ENCODE measurements at places on chromosomes 4 and X.

GRCh38 chrX:6024204-6024603 is 204.5 kb downstream of the NLGN4X start:
- DNase-seq = no peak

GRCh38 chr4:151564321-151564720 is 155.3 kb downstream of the FHIP1A start:
- peak; percentile 83 for DNase-seq

DNA sequence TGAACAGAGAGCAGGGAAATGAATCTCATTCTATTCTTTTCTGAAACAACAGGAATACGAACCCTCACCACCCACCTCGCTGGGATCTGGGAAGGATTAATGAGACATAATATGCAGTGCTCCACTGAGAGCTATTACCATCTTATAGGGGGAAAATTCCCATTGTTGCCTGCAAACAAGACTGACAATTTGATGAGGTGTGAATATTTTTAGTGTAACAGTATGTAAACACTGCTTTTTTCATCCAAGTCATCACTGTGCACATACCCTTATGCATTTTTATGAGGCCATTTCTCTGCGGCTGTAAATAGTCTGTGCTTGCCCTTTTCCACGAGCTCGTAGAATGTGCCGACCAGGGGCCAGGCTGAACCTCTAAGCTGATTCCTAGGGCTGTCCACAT is 285.6 kb upstream of the CPEB2 start:
- DNase-seq = no peak

- no peak for DNase-seq
Observed at GRCh38 chr4:85556283-85556682, 81.3 kb downstream of the ARHGAP24 start.

DNA sequence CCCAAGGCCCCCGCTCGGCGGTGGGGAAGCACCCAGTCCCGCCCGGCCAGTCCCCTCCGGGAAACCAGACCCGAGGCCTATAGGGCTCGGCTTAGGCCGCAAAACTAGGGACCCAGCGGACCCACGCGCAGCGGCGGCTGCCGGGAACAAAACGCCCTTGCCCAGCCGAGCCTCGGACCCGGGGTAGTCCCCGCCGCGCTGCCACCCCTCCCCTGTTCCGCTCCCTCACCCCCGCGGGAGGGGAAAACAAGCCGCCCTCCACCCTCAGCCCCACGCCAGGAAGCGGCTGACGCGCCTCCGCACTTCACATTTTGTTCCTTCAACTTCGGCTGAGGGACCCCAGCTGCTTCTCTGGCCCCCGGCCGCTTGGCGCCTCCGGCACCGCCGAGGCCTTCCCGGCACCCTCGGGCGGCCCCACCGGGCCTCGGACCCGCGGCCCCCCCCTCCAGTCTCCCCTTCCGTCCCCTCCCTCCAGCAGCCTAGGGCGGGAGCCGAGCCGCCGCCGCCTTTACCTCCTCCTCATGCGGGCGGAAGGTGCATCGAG is 694 bp downstream of the PDS5A start:
- DNase-seq = no peak

DNA sequence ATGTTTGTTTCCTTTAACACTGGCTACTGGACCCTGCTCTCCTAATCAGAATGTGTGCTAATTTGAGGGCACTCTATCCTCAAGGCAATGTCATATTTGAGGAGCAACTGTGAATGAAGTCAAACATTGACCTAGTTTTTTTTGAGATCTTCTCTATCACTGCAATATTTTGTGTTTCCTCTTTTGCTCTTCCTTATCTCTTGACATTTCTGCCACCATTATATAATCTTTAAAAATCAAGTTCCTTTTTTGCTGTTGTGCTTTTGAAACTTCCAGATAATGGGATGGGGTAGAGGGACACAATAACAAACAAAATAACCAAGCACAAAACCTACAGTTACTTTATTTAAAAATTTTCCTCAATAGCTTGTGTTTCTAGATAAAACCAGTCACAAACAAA is 7.4 kb upstream of the WDFY3 start:
- DNase-seq = no peak

DNA sequence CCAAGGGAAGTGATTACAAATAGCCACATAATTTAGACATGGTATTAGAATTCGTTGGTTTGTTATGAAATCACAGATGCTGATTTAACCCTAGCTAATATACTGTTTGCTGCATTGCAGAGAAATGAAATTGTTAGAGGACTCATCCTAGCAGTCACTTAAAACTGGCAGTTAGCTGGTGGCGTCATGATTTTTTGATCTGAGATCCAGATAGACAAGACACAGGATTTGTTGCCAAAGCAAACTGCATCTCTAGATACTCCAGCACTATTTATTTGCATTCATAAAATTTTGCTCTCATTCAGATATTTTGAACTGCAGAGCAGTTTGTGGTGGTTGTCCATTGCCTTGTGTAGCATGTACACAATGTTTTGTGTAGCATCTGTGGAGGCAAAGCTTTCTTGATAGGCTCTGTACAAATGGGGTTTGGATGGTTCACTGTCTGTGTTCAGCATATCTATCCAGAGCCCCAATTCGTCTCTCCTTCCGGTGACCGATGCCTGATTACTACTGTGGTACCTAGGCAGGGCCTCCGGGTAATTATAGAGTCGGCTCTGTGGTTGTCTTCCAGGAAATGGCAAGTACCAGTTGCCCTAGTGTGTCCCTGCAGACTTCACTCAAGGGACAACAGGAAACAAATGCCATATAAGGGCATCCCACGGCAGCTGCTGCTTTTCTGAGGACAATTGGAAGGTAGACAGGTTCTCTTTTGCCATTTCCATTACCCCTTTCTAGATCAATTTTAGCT is 30.1 kb upstream of the SPARCL1 start:
- peak; percentile 7 for DNase-seq

- peak; percentile 31 for DNase-seq
Observed at GRCh38 chr4:7322166-7322991, 112.4 kb downstream of the PSAPL1 start.

DNA sequence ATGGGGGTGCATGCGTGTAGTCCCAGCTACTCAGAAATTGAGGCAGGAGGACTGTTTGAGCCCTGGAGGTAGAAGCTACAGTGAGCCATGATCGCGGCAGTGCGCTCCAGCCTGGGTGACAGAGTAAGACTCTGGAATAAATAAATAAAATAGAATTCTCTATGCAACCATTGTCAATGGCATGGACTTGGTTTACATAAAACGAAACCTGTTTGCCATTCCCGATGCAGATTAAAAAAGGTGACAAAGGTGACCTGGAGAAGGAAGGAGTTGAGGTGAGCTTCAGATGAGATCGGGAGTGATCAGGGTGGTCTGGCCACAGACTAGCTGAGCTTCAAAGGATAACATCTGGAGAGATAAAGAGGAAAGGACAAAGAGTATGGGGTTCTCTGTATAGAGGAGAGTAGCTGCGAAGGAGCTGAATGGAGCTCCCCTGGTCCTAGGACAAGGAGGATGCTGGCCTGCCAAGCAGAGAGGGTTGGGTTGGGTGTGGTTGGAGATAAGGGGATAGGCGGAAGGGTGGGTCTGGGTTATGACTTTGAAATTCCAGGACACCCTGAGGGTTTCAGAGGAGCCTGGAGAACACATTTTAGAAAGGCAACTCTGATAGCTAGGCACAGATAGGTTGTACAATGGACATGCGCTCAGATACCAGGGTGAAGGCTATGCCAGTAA is 98.6 kb downstream of the RBM47 start:
- DNase-seq = peak; percentile 45

DNA sequence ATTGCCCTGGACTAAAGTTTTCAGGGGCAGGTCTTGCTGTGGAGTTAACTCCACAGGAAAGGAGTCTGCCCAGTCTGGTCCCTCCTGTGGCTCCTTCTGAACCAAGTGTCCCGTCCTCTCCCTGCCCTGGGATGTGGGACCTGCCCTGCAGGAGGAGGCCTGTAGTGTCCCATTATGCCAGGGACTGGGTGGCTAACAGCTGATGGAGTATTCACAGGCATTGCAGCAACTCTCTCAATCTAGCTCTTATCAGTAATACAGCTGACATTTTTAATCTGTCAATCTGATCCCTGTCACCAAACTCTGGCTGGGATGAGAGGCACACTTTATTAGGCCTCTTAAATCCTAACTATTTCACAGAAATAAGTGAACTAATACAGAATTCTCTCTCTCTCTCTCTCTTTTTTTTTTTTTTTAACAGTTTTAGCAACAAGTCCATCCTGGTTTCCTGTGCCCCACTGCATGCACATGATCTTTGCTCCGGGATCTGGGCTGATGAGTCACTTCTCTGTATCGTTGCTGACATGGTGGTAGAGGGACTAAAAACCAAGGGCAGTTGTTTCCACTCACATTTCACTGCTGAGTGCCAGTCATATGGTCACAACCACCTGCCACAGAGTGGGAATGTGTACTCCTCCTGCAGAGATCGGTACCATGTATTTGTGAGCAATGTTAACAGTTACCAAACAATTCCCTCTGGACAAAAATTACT is 39.1 kb downstream of the HAND2 start:
- DNase-seq = peak; percentile 65

GRCh38 chr4:54572152-54572542 is 85.6 kb upstream of the KIT start:
- DNase-seq = no peak

- DNase-seq = peak; percentile 0
Observed at GRCh38 chrX:102129473-102129872, 4.0 kb downstream of the TCEAL2 start.

DNA sequence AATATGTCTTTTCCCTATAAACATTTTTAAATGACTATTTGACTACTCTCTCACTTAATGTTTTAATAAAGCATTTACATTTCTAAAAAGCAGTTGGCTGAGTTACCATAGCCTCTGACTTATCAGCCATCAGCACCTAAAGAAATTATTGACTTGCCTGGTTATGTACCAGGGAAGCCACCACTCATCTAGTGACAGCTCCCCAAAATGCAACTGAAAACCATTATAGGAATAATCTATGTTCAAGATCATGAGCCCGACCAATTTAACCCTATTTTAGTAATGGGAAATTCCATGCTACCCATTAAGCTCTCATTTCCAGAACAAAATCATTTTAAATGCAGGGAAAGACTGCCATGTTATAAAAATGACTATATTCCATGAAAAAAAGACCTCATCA is 34.4 kb downstream of the HDX start:
- DNase-seq = no peak

DNA sequence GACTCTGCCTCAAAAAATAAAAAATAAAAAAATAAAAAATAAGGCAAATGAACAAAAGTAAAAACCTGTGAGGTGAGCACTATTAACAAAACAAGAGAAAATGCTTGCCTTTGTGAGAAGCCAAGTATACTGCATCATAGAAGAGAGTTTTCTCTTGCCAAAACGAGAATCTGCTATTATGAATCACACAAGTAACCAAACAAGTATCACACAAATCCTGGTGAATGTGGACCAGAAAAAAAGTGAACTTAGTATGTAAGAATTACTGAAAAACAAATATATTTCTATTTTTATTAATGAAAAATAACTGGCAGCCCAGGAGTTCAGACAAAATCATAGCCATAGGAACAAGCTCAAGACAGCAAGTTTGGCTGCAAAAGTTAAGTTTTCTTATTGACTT is 193.5 kb downstream of the PDGFC start:
- DNase-seq = no peak

GRCh38 chr4:67736262-67736661 is 17.9 kb downstream of the GNRHR start:
- no peak for DNase-seq

DNA sequence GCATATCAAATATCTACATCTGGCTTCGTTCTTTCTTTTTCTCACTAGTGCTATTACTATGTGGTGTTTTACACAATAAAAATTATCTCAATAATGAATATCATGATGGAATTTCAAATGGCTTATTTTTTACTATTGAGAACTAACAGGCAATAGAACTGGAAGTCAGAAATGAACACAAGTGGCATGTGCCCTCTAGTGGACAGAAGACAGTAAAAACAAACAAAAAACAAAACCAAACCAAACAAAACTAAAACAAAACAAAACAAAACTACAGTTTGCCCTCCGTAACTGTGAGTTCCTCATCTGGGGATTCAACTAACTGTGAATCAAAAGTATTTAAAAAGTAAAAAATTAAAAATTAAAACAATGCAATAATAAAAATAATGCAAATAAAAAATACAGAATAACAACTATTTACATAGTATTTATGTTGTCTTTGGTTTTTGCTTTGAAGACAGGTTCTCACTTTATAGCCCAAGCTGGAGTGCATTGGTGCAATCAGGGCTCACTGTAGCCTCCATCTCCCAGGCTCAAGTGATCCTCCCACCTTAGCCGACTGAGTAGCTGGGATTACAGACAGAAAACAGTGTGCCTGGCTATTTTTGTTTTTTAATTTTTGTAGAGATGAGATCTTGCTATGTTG is 195.6 kb upstream of the TACR3 start:
- DNase-seq = peak; percentile 3

DNA sequence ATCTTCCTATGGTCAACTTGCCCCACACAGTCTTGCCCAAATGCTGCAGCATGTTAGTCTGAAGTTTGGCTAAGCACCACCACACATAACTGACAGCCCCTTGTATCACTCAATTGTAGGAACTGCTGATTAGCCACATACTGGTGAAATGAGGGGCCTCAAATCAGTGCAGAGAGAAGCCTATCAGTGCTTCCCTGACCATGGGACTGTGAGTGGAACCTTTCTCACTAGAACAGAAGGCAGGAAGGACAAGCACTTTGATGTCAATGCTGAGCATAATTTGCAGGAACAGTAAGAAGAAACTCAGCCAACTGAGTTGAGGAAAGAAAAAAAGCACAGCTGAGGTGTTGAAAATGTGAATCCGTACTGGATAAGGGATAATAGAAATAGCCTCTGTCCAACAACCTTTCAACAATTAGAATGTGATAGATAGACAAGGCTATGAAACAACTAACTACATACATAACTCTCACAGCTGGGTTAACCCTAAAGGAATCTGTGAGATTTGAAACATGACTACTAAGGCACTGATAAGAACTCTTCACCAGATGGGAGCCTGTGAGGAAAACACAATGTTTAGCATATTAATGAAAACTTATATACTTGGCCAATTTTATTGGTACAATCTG is 136.6 kb upstream of the SH3RF1 start:
- no peak for DNase-seq

- DNase-seq = peak; percentile 26
Observed at GRCh38 chr4:139709660-139710059, 44.0 kb downstream of the MGST2 start.

- no peak for DNase-seq
Observed at GRCh38 chr4:57911203-57911602, 801.0 kb upstream of the IGFBP7 start.

GRCh38 chrX:47690175-47690574 is 31.2 kb upstream of the UXT start:
- no peak for DNase-seq

DNA sequence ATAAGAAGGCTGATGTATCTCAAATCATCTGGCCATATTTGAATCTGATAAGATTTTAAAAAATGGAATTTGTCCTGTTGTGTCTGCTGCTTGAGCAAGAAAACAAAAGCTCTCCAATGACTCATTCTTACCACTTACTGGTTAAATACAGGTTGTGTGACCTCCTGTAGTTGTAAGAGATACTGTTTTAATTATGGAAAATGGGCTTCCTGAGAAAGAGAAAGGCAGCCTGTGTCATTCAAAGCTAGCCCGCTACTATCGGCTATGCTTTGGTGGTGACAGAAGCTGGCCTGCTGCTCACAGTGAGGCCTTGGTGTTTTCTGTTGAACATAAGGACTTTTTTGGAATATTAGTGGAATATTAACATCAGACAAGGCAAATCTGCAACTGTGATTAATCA is 1722.1 kb upstream of the PCDH10 start:
- no peak for DNase-seq
